AG08396 (cell line): ENCODE measurements at places on chromosomes 1 and 21.

DNA sequence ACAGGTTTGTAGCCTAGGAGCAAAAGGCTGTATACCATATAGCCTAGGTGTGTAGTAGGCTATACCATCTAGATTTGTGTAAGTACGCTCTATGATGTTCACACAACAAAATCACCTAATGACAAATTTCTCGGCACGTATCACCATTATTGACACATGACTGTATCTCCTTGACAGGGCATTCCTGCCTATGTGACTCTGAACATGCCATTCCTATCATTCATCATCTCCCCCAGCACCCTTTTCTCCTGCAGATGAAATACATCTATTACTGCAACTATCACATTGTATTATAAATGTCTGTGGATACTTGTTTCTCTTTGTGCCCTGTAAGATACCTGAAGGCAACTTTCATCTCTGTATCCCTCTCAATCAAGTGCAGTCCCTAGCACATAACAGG, 29.9 kb downstream of the TP53BP2 start:
- DNase-seq: no peak

DNA sequence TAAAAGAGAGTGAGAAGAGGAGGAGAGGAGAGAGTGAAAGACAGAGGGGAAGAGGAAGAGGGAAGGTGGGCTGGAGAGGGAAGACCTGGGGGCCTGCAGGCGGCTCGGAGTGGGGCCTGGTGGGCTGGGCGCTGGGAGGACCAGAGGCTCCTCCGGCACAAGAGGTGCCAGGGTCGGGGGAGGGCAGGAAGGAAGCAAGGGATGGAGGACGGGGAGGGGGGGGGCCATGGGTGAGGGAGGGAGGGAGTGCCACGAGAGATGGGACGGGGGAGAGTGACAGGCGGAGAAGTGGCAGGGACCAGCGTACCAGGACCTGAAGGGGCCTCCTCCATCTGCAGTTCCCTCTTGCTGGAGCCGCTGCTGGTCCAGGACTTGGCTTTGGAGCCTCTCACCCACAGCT, 87.7 kb downstream of the CASZ1 start:
- DNase-seq: no peak

DNA sequence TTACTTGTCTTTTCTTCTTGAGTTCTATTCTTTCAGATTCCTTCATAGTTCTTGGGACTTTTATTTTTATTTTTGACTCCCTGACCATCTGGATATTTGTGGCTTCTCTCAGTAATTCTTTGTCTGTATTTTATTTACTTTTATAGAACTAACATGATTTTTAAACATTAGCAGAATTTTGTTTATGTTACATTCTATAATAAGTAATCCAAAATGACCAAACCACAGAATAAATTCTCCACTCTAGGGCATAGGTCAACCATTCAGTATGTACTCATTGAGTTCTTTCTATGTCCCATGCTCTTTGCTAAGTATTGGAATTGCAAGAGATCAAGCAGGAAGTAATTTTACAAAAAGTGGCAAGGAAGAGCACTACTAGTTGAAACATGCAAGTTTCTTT, 969.0 kb downstream of the TTLL7 start:
- no peak for DNase-seq

DNA sequence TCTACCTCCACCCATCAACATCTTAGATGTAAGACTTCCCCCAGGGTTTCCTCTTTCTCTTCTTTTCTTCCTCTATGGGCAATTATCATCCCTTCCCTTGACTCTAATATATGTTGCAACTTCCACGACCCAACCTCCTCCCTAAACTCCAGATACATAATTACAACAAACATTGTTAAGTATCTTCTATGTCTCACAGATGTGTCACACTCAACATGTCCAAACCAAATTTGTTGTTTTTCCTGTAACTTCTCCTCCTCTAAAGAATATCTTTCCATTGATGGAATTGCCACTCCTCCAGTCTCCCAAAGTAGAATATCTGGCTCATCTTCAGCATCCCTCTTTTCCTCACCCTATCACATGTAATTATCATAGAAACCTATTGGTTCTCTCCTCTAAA, 314.2 kb downstream of the RWDD3 start:
- no peak for DNase-seq

DNA sequence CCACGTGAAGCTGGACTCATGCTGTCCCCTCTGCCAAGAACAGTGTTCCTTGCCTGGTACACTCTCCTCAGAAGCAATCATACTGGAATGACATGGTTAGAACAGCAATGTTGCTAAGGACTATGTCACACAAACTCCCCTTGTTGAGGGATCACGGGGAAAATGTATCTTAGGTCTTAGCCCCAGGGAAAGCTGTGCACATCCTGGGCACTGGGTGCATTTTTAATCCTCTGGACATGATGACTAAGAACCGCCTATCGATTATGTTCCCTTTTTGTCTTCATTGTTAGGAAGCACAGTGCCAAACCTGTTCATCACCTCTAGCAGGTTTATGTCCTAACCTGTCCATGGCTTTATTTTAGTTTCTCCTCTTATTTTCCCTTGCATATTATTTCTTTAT, 115.1 kb downstream of the HIVEP3 start:
- DNase-seq: no peak

DNA sequence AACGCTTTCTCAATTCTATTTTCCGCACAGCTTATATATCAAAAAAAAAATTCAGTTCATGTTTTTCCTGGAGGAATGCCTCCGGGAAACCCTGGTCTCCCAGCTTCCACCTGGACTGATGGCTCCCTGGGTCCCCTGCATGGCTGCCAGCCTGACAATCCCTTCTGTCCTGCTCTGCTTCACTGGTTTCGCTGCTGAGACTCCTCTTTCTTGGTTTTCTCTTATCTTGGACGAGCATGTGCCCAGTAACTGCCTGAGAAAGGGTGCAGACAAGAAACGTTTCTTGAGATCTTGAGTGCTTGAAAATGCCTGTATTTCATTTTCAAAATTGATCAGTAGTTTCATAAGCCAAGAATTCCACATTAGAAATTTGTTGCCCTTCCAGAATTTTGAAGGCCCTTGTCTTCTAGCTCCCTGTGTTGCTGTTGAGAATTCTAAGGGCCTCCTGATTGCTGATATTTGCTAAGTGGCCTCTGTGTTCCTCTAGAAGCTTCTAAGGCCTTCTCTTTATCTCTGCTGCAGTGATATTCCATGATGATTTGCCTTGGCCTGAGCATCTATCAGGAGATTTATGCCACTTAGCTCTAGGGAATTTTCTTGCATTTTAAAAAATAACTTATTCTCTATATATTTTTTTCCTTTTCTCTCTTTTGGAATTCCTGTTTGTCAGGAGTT, 44.7 kb downstream of the ETS2 start:
- no peak for DNase-seq

- DNase-seq: no peak
Observed at GRCh38 chr1:240672132-240672811, 60.3 kb upstream of the GREM2 start.

DNA sequence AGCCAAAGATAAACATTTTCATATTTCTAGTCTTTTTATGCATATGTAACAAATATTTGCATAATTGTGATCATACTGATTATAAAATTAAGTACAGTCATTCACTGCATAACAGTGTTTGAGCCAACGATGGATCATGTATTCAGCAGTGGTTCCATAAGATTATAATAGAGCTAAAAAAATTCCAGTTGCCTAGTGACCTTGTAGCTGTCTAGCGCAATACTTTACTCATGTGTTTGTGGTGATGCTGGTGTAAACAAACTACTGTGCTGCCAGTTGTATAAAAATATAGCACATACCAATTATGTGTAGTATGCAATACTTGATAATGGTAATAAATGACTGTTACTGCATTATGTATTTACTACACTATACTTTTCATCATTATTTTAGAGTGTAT, 2.1 kb upstream of the S100A10 start:
- DNase-seq: no peak

DNA sequence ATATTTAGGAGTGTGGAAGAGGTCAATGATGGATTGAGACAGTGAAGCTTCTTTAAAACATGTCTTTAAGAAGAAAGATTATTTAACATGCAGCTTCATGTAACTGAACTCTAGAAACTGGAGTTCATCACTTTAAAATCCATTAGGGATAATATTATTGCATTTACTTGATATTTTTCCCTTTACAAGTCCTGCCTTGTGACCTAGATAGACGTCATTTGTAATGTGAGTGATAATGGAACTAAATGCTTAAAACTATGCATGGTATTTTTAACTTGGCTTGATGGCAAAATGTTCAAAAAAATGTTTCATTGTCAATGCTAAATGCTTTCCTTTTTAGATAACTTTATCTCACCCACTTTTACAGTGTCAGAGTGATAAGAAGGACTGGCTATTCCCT, 723.7 kb downstream of the RWDD3 start:
- DNase-seq: no peak

- DNase-seq: no peak
Observed at GRCh38 chr1:33372677-33373076, 51.8 kb upstream of the A3GALT2 start.

DNA sequence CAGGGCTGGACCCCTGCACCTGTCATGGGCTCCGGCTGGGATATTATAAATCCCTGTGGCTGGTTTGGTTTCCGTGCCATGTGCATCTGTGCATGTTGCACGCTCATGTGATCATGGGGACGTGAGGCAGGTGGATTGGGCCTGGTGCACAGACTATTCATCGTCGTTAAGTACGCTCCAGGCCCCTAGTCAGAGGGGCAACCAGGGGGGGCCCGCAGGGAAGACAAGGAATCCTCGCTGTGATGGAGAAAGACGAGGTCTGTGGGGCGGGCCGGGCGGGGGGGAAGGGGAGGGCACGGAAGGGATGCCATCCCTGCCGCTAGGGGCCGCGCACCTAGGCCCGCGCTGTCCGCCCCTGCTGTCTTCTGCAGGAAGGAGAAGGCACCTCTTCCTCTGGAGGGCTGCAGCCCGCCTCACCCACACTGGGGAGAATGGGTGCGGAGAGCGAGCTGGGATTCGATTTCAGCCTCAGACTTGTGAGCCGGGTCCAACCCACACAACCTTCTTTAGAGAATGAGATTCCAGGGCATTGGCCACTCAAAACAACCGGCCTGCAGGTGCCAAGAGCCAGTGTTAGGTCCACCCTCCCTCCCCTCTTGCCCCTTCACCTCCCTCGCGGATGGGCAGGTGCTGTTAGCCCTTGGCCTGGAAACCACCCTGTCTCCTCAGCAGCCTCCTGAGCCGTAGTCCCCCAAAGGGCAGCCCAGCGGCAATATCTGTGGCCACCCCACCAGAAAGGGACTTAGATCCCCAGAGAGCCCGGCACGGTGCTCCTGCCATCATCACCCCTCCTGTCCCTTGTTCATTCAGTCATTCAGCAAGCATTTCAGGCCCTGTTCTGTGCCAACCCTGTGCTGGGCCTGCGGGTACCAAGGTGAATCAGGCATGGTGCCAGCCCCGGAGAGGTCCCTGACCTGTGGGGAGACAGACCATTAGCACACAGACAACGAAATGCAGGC, 950 bp upstream of the LRP8 start:
- no peak for DNase-seq

GRCh38 chr1:97925151-97925550, 4.3 kb upstream of the DPYD start:
- DNase-seq: no peak

- no peak for DNase-seq
Observed at GRCh38 chr21:24050231-24050630, 1557.0 kb downstream of the MRPL39 start.

- peak; percentile 79 for DNase-seq
Observed at GRCh38 chr1:192539297-192540092, 36.1 kb upstream of the RGS1 start.

DNA sequence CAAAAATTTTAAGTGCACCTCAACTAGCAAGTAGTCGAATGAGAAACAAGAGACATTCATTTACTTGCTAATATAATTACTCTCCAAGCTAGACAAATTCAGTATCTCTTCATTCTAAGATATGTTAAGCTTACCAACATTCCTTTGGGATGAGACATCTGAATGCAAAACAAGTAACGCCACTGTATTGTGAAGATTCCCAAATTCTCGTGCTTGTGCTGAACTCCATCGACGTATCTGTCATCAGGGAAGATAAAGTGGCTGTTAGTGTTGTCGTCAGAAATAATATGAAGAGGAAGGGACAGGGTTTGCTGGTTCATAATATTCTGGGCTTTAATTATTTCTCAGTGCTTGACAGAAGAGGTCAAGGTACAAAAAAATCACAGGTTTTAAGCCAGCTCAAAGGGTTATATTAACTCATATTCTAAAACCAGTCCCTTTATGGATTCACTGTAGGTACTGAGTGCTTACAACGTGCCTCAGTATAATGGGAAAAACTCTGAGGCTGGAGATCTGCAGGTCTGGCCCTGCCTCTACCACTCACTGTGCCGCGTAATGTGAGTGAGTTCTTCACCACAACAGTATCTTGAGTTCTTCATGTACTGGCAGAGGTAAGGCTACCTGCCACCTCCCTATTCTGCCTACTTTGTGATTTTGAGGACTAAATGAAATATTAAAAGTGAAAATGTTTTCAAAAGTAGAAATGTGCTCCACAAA, 42.0 kb downstream of the PCSK9 start:
- DNase-seq: peak; percentile 47

GRCh38 chr1:175204330-175204729, 11.8 kb upstream of the KIAA0040 start:
- no peak for DNase-seq

- DNase-seq: peak; percentile 90
Observed at GRCh38 chr1:1358433-1359271, at the start of gene MXRA8. MXRA8 (minus strand) TSS chr1:1358555; CDS start chr1:1358504, 51 bp downstream.

DNA sequence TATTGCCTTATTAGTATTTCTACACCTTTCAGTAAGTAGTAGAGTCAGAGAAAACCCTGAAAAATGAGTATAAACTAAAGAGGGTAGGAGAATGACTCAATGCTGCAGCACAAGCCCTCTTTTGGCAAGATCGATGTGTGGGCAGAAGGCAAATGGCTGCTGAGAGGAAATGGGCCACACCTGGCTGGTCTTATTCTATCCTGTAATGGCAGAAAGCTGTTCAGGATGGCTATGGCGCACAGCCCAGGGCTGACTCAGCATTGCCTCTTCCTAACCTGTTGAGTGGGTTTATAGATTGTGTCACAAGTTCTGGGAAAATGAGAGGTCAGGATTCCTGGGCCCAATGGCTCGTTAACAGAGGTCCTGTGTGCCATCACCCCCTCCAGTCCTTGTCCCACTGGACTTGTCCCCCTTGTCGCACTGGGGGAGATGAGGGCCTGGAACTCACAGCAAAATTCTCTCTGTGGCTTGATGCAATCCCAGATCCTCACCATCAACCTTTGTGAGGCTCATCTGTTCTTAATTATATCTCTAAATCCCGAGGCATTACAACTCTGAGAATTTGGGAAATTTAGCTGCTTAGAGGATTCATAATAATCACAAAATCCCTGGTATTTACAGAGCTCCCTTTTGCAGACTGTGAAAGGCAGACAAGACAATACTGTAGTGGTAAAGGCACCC, 13.2 kb downstream of the HMGB4 start:
- peak; percentile 27 for DNase-seq

- no peak for DNase-seq
Observed at GRCh38 chr1:26055041-26055440, 9.1 kb upstream of the SLC30A2 start.

- no peak for DNase-seq
Observed at GRCh38 chr1:216793973-216794372, 70.7 kb upstream of the ESRRG start.
